Stimulated activated CD4-positive, alpha-beta T cell treated with anti-CD3 and anti-CD28 coated beads, Interleukin-1b, Interleukin-23, amount 100 ng/mL, for 1 hour (primary cell): ENCODE measurements at places on chromosomes 11 and 22.

GRCh38 chr11:7416080-7416479 lies 69.2 kb upstream of the OLFML1 start:
- DNase-seq, result no peak

DNA sequence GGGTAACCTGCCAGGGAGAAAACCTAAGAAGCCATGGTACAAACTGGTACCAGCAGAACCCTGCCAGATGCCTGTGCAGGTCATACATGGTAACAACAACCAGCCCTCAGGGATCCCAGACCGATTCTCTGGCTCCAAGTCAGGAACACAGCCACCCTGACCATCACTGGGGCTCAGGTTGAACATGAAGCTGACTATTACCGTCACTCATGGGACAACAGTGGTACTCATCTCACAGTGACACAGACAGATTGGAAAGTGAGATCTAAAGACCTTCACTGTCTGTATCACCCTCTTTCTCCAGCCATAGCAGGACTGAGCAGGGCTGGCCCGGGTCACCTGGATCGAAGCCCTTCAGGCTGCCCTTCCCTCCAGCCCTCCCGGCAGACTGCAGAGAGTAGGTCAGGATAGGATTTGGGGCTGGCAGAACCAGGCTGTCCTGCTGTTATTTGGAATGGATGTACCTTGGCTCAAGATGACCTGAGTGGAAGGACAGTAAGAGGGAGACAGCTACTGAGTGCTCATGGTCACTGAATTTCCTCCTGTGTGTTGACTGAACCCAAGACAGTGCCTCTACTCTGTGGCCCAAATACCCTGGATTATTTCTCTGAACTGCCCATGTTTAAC lies 94.7 kb downstream of the GGTLC2 start:
- no peak for DNase-seq

DNA sequence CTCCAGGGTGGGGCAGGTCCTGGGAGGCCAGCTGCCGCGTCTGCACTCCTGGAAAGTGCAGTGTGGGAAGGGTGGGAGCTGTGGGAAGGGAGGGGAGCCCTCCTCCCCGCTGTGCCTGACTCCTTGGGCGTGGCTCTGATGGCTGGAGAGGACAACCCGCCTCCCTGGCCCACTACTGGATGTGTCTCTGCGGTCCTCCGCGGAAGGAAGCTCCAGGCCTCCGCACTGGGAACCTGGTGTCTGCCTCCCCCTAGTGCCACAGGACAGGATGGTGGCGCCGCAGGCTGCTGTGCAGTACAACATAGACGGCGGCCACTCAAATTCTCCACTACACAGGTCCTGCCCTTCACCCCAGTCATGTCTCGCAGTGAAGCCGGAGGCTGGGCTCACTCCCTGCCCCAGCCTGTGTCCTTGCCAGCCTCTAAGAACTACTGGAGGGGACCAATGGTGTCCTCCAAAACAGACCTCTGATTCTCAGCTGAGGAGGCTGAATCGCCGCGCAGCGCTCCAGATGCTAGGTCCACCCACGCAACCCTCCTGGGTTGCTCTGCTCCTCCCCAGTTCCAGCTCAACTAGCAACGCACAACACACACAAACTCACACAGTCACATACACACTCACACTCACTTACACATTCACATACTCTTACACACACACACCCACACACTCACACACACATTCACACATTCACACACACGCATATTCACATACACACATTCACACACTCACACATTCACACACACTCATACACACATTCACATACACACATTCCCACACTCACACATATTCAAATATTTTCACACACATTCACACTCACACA lies 12.4 kb upstream of the DSCAML1 start:
- DNase-seq, result no peak

GRCh38 chr11:1375161-1375954 lies 14.4 kb upstream of the BRSK2 start:
- DNase-seq, result no peak

DNA sequence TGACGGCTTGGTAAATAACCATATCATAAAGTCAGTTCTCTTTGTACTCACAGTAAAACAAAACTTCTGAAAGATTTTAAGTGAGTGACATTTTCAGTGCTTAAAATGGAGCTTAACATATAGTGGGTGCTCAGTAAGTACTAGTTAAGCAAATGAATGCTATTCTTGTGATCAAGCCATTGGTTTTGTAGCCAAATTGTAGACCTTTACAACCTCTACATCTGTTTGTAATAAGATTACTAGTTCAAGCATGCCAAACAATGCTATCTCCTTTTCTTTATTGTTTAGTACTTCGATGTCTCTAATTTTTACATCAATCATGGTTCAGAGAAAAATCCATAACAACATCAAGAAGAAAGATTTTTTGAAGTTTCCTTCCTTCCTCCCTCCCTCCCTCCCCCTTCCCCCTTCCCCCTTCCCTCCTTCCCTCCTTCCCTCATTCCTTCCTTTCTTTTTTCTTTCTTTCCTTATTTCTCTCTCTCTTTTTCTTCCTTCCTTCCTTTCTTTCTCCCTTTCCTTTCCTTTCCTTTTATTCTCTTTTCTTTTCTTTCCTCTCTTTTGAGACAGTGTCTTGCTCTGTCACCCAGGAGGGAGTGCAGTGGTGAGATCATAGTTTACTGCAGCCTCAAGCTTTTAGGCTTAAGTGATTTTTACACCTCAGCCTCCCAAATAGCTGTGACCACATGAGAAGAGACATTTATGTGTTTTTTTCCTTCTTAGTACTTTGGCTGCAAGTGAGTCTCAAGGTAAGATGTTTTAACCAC lies 5.7 kb upstream of the OR51B4 start:
- no peak for DNase-seq
